ENCODE measurements at places on chromosomes 2 and 18.

DNA sequence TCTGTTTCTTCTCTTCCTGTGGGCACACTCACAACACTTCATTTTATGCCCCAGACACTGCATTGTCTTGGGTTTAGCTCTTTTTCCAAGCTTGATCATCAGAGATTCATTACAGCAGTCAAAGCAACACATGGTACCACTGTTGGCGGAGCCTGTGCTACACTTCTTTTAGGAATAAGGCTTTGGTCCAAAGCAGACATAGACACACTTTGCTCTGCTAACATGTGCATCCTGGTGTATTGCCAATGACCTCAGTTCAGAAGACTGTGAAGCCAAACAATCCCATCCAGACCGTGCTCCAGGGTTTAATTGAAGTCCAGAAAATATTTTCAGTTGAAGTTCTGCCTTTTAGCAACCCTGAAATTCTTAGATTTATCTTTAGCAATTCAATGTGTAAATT lies 354.6 kb upstream of the RAB12 start:
- DNase-seq = no peak

DNA sequence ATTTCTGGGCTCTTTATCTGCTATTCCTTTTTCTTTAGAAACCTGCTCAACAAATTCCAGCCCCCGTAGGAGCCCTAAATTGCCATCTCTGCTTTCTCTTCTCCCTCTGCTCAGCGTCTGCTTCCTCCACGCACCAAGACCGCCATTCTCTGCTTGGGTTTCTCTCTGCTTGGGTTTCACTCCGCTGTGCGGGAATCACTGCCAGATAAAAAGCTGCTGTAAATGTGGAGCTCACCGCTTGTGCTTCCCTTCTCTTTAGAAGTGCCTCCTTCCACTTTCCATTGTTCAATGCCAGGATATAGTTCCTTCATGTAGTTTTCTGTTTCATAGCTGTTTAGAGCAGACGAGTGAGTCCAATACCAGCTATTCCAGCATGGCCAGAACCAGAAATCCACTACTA lies 45.9 kb downstream of the TMEM237 start:
- DNase-seq = no peak

DNA sequence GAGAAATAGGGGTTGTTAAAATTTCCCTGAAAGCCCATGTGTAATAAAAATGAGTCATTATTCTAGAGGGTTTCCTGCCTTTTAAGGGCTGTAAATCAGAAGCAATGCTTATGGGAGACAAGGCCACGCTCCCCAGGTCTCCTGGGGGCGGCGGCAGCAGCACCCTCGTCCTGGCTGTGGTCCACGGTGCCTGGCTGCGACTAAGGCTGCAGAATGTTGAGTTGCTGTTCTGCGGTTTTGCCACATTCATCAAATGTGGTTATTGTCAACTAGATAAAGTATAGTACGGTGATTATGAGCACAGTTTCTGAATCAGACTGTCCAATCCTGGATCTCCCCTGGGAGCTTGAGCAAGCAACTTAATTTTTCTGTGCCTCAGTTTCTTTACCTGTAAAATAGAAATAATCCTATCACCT lies 11.9 kb upstream of the AGFG1 start:
- DNase-seq = peak; percentile 83

DNA sequence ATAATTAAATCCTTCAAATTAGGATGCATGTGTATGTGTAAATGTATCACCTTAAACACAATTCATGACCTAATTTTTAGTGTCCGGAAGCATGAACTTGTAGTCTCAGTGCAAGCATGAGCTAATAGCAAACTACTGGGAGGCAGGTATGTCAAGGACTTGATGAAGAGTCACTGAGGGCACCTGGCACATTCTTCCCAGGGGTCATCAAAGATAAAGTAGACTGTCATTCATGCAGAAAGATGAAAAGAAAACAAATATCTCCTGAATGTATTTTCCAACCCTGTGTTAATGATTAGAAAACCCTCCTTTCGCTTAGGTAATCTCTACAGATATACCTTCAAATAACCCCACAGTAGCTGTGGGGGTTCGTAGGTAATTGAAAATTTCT lies 234.9 kb downstream of the SOCS6 start:
- no peak for DNase-seq

GRCh38 chr2:11213090-11213638 lies 57.9 kb downstream of the SLC66A3 start:
- DNase-seq = no peak

GRCh38 chr2:7900593-7900992 lies 781.3 kb upstream of the ID2 start:
- no peak for DNase-seq

DNA sequence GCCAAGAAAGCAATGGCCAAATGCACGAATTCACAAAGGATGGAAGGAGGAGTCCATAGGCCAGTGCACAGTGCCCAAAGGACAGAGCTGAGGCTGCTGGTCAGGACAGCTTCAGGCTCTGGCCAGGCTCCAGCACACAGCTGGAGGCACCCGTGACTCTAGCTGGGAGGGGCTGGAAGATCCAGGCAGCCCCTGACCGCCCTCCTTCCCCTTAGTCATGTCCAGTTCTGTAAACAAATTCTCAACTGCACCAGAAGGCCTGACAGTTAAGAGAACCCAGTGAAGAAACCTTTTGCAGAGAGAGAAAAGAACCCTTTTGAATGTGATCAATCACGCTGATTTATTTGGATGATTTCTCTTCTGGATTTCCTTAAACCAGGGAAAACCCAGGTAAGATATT lies 7.7 kb upstream of the YWHAQ start:
- no peak for DNase-seq

- no peak for DNase-seq
Measured at GRCh38 chr2:46471-47345, at the start of gene FAM110C. Gene FAM110C (minus strand): TSS chr2:46505. CDS start chr2:46385, 120 bp downstream.

DNA sequence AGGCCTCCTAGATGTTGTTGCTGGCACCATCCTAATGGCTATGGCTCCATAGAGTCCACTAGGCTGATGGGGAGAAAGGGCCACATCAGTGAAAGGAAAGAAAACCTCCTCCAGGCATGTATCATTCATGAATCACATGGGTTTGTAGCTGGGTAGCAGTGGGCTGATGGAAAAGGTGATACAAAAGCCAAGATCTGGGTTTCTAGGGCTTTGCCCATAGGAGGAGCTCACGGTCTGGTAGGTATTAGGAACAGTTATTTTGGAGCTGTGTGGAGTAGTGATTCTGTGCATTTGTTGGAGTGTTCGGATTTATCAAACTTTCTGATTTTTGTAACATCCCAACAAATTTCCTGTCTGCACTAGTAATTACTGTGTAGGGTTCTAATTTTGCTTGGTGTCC lies 259.2 kb downstream of the SLC4A3 start:
- no peak for DNase-seq

- no peak for DNase-seq
Measured at GRCh38 chr2:224775647-224776046, 59.5 kb upstream of the CCDC195 start.

- no peak for DNase-seq
Measured at GRCh38 chr2:100880036-100880435, 60.1 kb downstream of the NPAS2 start.

DNA sequence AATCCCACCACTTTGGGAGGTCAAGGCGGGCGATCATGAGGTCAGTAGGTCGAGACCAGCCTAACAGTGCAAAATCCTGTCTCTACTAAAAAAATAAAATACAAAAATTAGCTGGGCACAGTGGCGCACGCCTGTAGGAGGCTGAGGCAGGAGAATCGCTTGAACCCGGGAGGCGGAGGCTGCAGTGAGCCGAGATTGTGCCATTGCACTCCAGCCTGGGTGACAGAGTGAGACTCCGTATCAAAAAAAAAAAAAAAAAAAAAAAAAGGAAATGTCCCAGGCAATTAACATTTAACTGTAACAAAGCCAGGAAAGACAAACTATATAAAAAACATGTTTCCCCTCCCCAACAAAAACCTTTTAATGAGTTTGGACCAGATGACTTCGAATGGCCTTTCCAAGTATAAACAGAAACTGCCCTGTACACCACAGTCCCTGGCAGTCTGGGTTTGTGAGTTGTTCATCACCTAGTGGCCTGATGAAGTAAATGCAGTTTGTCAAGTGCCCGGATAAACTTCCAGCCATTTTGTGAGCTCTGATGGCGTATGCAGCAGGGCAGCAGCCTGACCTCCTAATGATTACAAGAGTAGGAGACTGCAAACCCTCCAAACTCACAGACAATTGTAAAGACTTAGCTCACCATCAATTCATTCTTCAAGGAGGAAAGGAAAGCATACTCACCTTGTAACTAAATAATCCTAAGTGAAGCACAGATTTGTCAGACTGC lies 16.6 kb upstream of the PCBP1 start:
- peak; percentile 95 for DNase-seq

- DNase-seq = no peak
Measured at GRCh38 chr2:157900203-157900602, 24.1 kb upstream of the ACVR1 start.

DNA sequence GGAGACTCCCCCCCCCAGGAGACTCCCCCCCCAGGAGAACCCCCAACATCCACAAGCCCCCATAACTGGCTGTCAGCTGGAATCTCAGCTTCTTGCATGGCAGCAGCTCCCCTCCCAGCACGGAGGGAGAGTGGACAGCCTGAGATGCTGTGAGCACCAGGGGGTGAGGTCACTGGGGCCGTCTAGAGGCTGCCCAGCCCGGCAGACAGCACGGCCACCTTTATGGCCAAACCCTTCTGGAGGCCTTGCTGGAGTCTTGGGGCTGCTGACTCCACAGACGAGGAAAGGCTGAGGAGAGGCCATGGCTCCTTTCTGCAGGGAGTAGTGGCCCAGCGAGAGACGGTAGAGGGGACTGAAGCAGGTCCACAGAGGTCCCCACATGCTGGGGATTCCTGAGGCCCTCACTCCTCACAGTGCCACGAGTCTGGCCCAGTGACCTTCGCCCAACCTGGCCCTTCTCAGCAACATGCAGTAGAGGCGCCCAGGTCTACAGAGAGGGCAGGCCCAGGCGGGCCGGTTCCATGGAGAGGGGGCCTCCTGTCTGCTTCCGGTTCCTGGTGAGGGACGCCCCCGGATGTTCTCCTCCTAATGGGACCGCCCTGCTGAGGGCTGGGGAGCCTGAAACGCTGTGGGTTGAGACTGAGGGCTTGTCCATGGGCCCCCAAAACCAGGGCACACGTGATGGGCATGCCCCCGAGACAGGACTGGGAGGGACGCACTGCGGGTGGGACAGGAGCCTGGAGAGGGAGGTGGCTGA lies 122.6 kb upstream of the CTDP1 start:
- DNase-seq = no peak

- no peak for DNase-seq
Measured at GRCh38 chr2:65819963-65820362, 387.6 kb upstream of the SPRED2 start.

- no peak for DNase-seq
Measured at GRCh38 chr2:17979707-17980106, 101.2 kb downstream of the KCNS3 start.

DNA sequence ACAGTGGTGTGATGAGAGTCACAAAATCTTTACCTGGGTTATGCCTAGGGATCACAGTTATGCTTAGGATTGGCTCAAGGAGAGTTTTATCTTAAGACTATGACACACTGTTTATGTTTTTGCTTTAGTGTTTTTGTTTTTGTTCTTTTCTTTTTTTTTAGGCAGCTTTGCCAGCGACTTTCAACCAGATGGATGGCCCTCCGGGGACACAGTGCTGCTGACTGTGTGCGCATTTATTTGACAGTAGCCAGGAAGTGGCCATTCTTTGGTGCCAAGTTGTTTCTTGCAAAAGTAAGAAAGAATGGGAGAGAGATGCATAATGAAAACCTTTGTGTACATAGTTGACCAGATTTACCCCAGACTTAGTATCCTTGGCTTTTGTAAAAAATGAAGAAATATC lies 15.1 kb upstream of the DYNC2LI1 start:
- no peak for DNase-seq

GRCh38 chr2:126515471-126515870 lies 140.5 kb upstream of the GYPC start:
- DNase-seq = no peak

GRCh38 chr2:10500601-10501361 lies 52.7 kb upstream of the ODC1 start:
- DNase-seq = no peak

DNA sequence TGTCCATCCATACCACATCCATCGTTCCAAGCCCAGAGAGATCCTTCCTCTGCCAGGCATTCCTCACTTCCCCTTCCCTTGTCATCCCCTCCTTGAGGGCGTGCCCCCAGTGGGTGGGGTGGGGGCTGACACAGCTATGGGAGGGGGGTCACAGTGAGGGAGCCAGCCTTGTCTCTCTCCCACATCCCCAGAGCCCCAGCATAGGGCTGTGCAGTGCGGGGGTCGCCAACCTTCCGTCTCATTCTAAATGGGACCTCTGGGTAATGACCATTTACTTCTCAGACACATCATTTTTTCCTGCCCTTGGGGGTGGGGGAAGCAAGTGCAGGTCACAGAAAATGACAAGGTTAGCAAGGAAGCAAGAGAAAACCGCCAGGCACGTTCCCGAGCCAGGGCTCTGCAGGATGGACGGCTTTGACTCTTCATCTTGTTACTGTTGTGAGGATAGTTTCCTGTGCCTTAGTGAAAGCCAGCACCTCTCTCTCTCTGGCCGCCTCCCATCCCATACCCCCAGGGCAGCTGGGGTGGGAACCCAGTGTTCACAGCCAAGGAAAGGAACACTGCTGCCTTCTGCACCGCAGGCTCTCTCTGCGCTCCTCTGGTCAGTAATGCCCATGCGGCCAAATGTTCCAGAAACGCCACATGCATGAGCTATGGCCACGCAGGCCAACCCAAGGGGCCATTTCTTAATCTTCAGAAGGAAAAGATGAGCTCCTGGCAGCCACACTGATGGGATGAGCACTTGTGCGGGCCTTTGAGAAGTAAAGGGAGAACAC lies 22.7 kb upstream of the OTOS start:
- no peak for DNase-seq

DNA sequence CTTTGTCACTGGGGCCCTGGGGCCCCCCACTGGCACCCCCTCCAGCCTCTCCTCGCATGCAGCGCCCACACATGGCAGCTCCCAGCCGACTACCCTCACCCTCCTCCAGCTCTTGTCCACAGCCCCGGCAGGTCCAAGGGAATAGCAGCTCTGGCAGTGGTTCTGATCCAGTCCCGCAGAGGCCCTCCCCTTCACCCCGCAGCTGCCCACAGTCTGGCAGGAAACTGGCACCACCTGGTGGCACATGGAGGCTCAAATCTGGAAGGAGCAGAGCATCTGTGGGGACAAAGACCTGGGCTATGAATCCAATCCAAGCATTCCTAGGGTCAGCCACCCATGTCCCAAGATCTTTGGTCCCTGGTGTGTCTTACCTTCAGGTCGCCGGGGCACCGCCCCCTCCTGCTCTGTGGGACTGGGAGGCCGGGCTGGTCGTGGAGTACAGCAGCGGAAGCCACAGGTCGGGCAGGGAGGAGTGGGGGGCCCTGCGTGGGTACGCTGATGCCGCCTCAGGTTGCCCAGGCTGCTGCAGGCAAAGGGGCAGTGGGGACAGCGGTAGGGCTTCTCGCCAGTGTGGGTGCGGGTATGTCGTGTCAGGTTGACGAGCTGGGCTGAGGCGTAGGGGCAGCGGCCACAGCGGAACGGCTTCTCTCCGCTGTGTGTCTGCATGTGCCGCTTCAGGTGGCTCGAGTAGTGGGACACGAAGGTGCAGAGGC lies 2.3 kb downstream of the ZNF513 start:
- no peak for DNase-seq

- peak; percentile 15 for DNase-seq
Measured at GRCh38 chr18:22233266-22233665, 63.9 kb downstream of the GATA6 start.
